ENCODE measurements at places on chromosomes 1 and 21.
A peak's percentile ranks its signal among the peaks of the same experiment; 100 is the strongest.

DNA sequence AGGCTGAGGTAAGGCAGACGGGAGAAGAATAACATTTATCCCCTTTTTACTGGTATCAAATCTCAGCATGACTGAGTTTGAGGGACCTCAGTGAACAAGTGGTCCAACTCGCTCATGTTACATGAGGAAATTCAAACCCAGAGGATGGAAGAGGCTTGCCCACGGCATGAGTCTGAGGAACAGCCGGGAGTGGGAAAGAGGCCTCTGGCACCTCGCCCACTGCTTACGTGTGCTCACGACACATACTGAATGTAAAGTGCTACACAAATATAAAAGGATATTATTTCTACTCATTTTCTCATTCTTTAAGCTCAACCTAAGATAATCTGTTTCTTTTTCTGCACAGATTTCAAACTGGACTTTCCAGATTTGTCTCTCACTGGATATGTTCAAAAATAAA is 14.7 kb downstream of the BEND5 start:
- DNase-seq = peak; percentile 37

- DNase-seq = no peak
Measured at GRCh38 chr1:97913506-97914139, 7.2 kb downstream of the DPYD start.

DNA sequence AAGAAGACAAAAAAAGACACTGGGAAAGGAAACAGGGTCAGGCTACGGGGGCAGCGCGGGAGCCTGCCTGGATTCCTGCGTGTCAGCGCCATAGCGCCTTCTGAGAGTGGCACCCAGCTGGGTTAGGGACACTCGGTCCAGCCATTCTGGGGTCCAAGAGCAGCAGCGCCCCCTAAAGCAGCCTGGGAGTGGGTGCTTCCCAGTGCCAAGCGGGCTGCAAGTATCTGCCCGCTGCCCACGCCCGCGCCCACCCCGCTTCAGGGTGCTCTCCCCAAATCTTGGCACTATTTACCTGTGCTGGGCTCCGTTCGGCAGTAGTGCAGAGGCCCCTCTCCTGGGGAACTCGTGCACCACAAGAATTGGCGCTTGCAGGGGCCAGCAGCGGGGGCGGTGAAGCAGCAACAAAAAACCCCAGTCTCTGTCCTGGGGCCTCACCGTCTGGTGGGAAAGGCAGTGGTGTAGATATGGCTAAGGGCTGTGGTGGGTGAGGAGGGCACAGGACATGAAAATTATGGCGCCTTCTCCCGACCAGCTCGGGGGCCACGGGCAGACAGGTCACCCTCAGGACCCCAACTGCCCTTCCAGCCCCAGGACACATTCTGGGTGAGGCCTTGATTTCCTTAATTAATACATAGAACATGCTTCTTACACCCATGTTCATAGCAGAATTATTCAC is 24.1 kb upstream of the LBR start:
- DNase-seq = no peak

DNA sequence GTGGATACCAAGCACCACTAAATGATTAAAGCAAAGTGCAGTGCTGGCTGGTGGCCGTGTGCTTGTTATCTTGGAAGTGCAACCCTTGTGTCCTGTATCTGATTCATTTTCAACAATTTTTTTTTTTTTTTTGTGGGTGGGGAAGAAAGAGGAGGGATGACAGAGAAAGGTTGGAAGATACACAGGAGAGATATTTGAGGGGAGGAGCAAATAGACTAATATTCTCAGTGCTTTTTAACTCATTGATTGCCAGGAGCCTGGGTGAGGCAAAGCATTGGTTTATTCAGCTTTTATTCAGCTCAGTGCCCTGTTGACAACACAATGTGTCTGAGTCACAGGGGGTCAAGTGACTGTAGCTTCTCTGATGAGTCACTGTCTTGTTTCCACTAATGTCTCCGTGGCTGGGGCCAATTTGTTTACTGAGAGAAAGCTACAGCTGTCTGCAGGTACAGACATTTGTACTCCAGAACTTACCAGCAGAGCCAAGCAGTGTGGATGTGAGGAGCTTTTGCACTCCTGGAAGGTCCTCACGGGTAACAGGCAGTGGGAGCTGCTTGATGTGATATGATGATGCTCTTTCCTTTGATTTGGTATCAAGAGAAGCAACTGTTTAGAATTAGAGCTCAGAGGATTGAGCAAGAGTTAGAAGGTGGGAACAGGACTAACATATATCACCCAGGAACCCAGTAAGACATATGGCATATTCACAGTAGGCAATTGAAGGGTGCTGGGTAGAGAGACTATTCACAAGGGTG is 23.6 kb upstream of the DNM3 start:
- DNase-seq = peak; percentile 96

DNA sequence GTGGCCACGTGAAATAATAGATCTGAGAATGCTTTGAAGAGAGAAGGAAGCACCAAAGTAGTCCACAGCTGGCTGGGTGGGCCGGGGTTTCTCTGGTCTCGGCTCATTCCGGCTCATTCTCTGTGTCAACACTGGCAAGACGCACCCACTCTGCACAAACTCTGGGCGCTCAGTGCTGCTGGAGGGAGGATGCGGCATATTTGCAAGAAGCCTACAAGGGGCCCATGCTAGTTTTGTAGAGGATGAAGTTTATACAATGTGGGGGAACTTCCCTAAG is 28.8 kb upstream of the TMPRSS2 start:
- no peak for DNase-seq

GRCh38 chr1:226400519-226401354 is 7.2 kb downstream of the PARP1 start:
- no peak for DNase-seq

GRCh38 chr1:203137324-203137723 is 9.8 kb downstream of the ADORA1 start:
- no peak for DNase-seq

GRCh38 chr1:5993556-5994491 is 1.6 kb upstream of the NPHP4 start:
- no peak for DNase-seq

GRCh38 chr1:157269656-157270375 is 131.6 kb upstream of the ETV3 start:
- no peak for DNase-seq

DNA sequence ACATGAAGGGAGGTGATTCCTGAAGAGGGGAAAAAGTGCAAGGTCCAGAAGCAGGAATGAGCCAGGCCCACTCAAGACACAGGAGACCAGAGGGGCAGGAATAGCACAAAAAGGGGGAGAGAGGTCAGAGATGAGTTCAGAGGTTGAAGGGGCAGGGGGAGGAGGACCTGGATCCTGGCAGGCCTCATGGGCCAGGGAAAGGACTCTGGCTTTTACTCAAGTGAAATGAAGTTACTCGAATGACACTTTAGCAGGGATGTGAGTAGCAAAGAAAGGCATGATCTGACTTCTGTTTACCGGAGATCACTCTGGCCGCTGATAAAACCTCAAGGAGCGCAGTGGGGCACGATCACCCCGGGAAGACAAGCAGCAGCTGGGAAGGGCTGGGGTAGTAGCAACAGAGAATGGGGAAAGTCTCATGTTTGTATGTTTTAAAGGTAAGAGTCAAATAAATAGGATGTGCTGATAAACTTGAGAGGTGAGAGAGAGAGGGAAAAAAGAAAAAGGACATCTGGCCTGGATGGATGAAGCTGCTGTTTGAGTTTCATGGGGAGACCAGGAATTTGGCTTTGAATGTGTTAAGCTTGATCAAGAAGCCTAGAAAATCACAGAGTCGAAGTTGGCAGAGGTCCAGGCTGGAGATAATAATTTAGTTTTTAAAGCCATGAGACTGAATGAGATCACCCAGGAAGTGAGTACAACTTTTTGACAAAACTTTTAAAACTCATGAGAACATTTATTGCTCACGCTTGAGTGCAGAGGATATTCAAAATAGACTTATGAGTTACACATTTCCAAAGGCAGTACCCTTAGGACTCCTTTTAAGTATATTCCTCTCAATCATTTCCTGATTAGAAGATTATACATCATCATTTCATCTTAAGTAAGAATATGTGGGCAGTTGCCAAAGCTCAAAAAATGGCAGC is 156.0 kb downstream of the RERE start:
- DNase-seq = peak; percentile 89

GRCh38 chr1:145545055-145545454 is 62.7 kb upstream of the GPR89A start:
- DNase-seq = peak; percentile 20

DNA sequence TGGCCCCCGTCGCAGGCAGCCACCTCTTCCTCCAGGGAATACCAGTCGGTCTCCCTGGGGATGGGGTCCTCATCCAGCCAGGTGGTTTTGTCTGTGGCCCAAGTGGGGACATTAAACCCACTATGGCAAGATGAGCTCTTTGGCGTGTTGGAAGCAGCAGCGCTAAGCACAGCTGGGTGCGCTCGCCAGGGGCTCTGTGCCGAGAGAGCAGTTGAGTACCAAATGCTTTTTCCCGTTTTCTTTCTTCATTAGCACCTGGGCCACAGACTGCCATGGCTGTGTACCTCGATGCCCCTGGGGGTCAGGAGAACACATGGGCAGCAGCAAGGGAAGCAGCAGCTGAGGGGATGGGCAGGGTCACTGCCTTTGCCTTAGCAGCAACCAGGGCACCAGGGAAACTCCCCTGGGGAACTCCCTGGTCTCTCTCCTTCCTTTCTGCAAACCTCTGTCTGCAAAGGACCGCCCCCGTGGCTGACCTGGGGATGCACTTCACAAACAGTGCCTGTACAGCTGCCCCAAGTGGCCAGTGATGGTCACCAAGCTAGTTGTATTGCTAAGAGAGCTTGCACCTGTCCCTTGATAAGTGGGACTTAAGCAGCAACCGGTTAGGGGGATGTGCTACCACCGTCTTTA is 31.1 kb downstream of the EDARADD start:
- no peak for DNase-seq

- peak; percentile 15 for DNase-seq
Measured at GRCh38 chr1:166843769-166844596, 4.7 kb downstream of the POGK start.

DNA sequence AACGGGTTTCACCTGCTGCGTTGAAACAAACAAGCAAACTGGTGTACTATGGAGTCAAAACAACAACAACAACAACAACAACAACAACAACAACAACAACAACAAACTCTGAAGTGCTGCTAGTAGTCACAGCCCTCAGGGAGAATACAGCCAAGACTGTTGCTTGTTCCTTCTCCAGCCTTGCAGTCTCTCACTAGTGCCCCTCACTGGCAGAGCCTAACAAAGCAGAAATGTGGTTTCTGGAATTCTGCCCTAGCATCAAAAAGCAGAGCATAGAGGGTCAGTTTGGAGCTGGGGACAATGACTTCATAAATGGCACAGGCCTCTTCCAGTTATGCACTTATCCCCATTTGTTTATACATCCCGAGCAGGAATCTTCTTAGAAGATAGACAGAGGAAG is 187.4 kb downstream of the KCNK2 start:
- DNase-seq = no peak

DNA sequence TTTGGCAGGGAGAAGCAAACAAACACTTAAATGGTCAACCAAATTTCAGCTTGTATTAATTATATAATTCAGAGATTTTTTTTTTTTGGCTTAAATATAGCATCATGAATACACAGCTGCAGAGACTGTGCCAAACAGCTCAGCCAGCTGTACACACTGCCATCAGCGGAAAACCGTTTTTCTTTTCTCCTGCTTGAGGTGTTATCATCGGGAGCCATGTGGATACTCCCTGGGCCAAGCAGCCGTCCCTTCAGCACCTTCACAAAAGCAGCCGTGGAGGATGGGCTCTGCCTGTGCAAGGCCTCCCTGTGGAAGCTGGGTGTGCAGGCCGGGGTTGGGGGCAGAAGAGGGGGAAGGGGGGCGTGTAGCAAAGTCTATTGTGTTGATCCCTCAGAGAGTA is 85.0 kb downstream of the NUF2 start:
- DNase-seq = no peak

DNA sequence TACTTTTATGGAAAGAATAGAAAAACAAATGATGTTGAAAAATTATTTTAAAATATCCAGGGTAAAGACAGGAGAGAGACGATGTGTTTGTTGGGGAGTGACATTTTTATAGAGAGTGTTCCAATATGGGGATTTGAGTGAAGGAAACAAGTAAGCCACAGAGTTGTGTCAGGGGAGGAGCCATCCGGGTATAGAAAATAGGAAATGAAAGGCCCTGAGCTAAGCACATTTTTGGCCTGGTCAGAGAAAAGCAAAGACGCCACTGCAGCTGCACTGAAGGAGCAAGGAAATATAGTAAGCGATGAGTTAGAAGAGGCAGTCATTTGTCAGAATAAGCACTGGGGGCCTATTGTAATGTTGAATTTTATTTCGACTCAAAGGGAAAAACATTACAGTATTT is 107.3 kb upstream of the ADGRL4 start:
- no peak for DNase-seq

- DNase-seq = no peak
Measured at GRCh38 chr1:208054911-208055379, 144.0 kb upstream of the CD34 start.

DNA sequence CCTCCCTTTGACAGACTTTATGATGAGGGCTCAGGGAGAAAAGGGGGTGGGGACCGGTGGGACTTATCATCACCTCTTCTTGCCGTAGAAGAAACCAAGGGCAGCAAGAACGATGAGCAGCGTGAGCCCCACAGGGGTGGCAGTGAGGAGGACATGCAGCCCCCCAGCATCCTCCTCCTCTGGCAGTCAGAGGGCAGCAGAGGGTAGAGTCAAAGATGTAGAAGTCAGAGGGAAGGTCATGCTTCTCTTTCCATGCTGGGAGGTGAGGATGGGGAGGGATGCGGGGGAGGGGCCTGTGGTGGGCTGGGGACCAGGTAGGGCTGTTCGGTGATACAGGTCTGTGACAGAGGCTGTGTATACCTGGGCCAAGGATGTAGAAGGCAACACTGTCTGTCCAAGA is 14.8 kb downstream of the INSRR start:
- no peak for DNase-seq

GRCh38 chr1:237852342-237852741 is 38.4 kb downstream of the ZP4 start:
- DNase-seq = no peak

DNA sequence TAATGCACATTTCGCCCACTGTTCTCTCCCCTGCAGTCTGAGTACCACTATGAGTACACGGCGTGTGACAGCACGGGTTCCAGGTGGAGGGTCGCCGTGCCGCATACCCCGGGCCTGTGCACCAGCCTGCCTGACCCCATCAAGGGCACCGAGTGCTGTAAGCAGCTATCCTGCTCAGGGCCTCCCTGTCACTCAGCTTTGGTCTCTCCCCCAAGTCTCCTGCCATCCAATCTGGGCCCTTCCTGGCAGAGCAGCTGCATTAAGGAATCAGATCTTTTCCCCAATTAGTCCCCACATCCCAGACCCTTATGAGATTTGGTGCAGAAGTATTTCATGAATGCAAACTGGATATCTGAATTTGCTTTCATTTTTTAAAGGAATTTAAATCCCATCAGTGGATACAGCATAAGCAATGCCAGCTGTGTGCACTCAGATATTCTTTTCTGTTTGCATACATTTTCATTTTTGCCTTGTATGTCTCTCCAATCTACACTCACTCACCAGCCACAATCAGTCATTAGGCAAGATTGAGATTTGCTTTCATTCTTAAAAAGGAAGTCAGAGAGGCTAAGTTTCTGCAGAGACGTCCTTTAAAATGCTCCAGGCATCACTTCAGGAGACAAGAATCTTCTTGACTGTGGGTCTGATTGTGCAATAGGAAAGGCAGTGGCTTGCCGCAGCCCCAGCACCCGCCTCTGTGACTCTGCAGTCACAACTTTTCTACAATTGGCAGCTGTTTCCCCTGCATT is 48.1 kb downstream of the ELAPOR1 start:
- peak; percentile 91 for DNase-seq
